ENCODE measurements at places on chromosomes 5 and 9. TPM values are rescaled to one million over a fixed set of nuclear protein-coding genes. Genes with fewer than 3 reads are reported as not detected.

Gene TMEM171
- not detected for total RNA-seq

Gene SLC45A2
- total RNA-seq: not detected

Gene SPATA31A1
- not detected for total RNA-seq

Gene HAVCR2
- total RNA-seq: 53.7 TPM

Gene PCDH1
- not detected for total RNA-seq

Gene PCDHB14
- total RNA-seq: not detected

Gene C8G
- total RNA-seq: 0.98 TPM

Gene SOWAHA
- not detected for total RNA-seq

Gene SLC6A7
- total RNA-seq: not detected

Data from activated naive CD4-positive, alpha-beta T cell treated with anti-CD3 and anti-CD28 coated beads, Interleukin-2, amount 10 ng/mL, durations not matched to agents 5 hours and 36 hours (primary cell).